ENCODE measurements at places on chromosomes 4 and X.

- no peak for DNase-seq
Observed at GRCh38 chrX:39603230-39603629, 494.5 kb downstream of the BCOR start.

DNA sequence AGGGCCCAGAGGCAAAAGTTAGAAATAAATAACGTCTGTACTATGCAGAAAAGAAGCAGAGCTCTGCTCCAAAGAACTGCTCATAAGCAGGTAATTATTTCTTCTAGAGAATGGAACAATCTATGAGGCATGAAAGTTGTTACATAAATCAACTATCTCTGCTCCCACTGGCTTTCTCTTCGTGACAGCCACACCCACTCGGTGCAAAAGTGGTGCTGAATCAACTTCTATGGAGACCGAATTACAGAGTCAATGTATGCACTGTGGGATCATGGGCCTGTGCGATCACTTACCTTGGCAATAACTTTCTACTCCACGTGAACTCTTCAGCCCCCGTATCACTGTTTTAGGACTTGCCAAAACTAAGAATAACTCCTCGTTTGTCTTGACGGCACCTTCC lies 99.4 kb upstream of the ATXN3L start:
- no peak for DNase-seq

GRCh38 chr4:79613269-79613935 lies 205.4 kb upstream of the GK2 start:
- DNase-seq = no peak

GRCh38 chr4:140641789-140642439 lies 73.2 kb upstream of the UCP1 start:
- DNase-seq = no peak

GRCh38 chr4:158858410-158859199 lies 89.8 kb downstream of the FNIP2 start:
- DNase-seq = no peak

- no peak for DNase-seq
Observed at GRCh38 chr4:162056990-162057389, 106.8 kb downstream of the FSTL5 start.

GRCh38 chr4:142160509-142160908 lies 524.1 kb downstream of the IL15 start:
- DNase-seq = no peak

GRCh38 chr4:23232987-23233386 lies 540.2 kb downstream of the GBA3 start:
- no peak for DNase-seq

DNA sequence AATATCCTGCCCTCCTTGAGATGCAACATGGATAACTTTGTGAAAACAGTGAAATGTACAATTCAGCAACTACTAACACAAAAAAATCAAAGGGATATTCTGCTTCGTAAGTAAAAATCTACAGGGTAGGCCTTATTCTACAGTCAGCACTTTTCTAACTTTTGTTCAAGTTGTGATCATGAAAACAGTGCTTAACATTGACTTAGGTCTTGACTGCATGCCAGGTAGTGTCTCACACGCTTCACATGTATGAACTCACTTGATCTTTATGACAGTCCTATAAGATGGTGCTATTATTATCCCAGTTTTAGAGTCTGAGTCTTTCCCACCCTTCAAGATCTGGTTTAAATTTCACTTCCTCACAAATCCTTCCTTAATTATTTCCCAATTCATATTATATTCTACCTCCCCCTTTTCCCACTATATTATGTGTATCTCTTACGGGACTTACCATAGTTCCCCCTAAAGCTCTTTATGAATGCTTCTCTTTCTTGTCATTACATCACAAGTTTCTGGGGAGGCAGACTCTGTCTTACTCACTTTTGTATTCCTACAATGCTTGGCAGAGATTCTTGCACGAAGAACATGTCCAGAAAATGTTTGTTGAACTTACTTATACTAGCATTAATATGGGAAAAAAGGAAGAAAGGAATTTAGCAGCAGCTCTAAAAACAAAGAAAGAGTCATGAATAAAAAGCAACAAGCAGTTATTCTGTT lies 179.8 kb downstream of the SCFD2 start:
- no peak for DNase-seq

- DNase-seq = no peak
Observed at GRCh38 chrX:37603938-37604409, 32.5 kb downstream of the LANCL3 start.

GRCh38 chrX:18674417-18674787 lies 2.5 kb upstream of the RS1 start:
- DNase-seq = no peak

DNA sequence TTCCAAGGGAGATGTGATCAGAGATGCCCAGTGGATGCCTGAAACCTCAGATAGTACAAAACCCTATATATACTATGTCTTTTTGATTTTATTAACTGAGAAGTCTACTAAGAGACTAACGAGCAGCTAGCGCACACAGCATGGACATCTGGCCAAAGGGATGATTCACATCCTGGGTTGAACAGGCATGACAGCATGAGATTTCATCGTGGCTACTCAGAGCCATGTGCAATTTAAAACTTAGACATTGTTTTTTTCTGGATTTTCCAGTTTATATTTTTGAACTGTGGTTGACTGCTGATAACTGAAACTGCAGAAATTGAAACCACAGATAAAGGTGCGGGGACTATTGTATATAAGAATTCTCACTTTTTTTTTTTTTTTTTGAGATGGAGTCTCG lies 2252.9 kb upstream of the AGA start:
- no peak for DNase-seq

- no peak for DNase-seq
Observed at GRCh38 chrX:65035446-65035770, 59.2 kb upstream of the ZC4H2 start.

DNA sequence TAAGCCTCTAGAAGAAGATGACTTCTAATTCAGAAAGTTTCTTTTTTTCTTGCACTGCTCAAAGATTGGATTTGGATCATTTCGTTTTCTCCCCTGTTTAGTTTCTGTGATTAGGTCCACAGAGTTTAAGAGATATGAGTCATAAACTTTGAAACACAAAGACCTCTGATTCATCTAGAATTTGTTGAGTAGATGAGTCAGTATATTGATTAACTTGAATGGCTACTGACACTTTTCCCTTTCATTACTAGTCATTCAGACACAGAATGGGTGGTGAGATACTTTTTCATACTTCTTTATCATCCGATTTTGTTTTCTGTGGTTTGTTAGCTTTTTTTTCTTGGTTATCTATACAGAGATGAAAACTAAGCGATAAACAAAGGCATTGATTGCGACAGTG lies 34.1 kb upstream of the AFF2 start:
- no peak for DNase-seq

- no peak for DNase-seq
Observed at GRCh38 chr4:87451537-87451936, 29.2 kb downstream of the NUDT9 start.

- DNase-seq = no peak
Observed at GRCh38 chr4:19005211-19005610, 983.7 kb upstream of the LCORL start.
